ENCODE measurements at places on chromosomes 7 and 10.

- DNase-seq, result no peak
Observed at GRCh38 chr10:6223981-6224380, 21.2 kb downstream of the PFKFB3 start.

DNA sequence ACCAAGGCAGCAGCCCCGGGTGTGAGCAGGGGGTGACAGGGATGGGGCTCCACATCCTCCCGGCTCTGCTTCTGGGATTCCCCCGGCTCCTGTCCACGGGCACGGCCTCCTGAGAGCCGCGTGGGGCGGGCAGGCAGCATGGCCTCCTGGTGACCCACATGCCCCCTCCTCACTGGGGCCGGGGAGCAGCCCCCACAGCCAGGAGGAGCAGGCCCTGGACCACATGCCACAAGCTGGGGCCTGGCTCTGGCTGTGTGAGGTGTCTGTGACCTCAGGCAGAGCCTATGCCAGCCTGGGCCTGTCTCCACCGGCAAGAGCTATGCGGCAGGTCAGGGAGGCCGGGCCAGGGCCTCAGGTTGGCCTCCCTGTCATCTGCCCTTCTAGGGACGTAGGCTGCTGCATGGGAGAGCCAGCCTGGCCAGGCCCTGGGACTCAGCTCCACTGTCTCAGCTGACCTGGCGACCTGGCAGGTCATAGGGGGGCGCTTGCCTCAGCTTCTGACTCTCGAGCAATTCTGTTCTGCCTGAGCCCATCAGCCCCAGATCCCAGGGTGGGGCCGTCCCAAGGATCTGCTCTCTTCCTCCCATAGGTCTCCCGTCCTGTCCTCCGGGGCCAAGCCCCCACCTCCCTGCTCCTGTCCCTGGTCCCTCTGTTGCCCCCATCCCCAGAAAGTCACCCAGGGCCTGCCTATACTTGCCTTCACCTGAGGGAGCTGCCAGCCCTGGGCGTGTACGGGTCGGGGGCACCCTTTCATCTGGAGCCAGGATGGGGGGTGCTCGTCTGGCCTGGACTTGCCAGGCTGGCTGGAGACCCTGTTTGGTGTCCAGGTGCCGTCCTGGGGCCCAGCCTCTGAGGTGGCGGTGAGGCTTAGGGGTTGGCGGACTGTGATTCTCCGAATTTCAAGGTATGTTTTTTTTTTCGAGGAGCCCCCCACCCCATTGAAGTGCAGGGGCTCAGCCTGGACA is 3.9 kb upstream of the TMEM184A start:
- no peak for DNase-seq

DNA sequence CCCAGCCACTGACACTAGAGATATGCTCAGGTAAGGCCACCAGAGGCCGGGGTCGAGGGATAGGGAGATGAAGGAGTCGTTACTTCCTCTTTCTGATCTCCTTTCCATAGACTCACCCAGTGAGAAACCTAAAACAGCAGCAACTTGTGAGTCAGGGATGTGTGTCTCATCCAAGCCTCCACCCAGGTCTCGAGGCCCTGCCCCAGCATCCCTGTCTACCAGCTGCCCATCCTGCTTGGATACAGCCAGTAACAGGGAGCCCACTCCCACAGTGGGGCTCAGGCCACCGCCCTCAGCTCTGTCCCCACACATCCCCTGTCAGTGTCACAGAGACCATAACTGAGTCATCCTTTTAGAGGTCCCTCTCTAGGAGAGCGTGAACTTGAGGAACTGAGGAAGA is 49.6 kb upstream of the CHST15 start:
- no peak for DNase-seq

DNA sequence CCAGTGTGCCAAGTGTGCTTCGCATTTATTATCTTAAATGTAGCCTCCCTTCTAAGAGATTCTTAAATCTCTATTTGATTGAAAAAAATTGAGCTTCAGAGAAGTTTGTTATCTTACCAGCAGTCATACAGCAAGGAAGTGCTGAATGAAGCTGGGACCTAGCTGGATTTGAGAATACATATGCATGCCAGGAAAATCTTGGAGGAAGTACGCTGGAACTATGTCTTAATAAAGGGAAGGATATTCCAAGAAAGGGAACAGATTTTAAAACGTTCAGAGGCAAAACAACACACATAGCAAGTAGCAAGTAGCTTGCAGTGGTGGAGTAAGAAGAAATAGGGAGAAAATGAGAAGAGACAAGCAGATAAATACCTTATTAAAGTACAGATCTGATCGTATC is 1.5 kb downstream of the CFAP70 start:
- DNase-seq, result no peak

DNA sequence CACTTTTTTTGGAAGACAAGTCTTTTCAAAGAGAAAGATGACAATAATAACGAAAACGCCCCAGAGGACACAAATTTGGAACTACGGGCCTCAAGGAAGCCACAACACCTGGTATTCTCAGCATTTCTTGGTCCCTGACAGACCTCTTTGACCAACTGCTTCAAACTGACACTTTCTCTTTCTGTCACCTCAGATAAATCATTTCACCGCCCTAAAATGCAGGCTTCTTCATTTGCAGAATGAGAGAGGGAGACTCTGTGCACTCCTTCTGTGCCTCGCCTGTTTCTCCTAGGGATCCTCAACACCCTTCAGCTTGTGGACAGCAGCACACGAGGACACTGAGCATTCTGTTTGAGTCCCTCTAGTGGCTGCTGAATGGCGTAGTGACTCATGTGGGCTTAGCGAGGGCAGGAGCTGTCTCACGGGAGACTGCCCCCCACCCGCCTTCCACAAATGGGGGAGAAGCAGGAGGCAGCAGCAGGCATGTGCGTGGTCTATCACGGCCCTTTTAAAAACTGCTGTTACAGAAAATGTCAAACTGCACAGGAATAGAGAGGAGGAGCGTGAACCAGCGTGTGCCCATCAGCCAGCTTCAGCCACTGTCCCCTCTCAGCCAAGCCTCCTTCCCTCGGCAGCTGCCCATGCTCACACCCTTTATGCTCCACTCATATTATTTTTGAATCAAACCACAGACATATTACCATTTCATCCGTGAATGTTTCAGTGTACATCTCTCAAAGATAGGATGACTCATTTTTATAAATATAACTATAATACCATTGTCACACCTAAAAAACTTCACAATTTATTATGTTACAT is 41.4 kb downstream of the GSDME start:
- DNase-seq, result no peak

DNA sequence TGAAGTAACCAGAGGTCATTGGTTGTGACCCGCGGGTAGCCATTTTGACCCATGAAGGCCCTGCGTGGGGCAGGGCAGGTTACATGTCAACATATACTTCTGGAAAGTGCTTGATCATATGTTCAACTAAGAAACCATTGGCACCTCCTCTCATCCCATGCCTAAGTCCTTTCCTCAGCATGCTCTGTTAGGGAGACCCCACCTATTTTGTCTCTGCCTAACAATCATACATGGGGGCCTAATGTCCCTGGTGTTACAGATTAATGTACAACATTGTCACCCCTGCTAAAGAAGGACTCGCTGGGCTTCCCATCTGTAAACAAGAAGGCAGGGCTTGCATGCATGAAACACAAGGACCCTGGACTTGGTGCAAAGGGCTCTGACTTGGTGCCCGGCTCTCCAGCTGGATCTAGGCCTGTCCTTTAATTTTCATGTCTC is 133.7 kb upstream of the TNS3 start:
- DNase-seq, result no peak

GRCh38 chr7:17557251-17557671 is 258.8 kb downstream of the AHR start:
- DNase-seq, result no peak
